ENCODE measurements at places on chromosomes 11 and 22.

GRCh38 chr11:79404325-79404724, 36.5 kb downstream of the TENM4 start:
- DNase-seq, result no peak

- no peak for DNase-seq
These were observed 10.3 kb downstream of the CBX7 start for GRCh38 chr22:39142088-39142680.

DNA sequence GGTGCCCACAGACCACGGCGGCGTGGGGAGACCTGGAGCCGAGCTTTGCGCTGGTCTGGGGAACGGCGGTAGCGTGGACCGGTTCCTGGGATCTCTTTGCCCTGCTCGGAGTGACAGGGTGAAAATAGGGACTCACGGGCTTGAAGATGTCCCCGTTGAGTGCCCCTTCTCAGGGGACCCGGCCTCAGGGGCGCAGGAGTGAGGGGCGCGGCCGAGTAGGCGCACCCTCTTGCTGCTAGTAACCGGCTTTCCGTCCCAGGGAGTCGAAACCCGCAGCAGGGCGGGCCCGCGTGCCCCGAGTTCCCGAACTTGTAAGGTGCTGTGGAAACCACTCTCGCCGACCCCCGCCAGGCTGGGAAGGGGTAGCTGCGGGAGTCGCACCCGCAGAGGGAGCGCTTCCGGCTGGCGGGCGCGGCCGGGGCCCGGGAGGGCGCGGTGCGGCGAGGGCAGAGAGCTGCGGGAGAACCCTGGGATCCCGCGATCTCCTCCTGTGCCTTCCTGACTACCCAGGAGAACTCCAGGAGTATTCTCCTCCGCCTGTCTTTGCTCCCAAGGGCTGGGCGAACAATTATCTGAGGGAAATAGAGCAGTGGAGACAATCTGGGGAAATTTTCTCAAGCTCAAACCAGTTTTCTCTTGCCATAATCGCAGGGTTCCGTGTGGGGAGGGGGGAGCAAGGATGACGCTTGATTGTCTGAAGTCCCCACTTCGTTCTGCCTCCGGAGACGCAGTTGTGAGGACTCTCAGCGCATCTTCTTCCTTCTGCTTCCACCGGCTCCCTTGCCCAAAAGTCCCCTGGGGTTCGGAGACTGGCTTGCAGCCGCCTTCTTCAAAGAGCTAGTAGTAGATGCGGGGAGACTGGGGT, 666 bp downstream of the NELL1 start:
- no peak for DNase-seq

GRCh38 chr11:124922831-124923230, 3.8 kb downstream of the HEPN1 start:
- DNase-seq, result no peak

- DNase-seq, result no peak
These were observed 101.6 kb downstream of the FAM76B start for GRCh38 chr11:95688015-95688414.

GRCh38 chr11:113557926-113558325, 82.7 kb upstream of the DRD2 start:
- no peak for DNase-seq

- DNase-seq, result no peak
These were observed 33.4 kb downstream of the BCR start for GRCh38 chr22:23213581-23214334.

DNA sequence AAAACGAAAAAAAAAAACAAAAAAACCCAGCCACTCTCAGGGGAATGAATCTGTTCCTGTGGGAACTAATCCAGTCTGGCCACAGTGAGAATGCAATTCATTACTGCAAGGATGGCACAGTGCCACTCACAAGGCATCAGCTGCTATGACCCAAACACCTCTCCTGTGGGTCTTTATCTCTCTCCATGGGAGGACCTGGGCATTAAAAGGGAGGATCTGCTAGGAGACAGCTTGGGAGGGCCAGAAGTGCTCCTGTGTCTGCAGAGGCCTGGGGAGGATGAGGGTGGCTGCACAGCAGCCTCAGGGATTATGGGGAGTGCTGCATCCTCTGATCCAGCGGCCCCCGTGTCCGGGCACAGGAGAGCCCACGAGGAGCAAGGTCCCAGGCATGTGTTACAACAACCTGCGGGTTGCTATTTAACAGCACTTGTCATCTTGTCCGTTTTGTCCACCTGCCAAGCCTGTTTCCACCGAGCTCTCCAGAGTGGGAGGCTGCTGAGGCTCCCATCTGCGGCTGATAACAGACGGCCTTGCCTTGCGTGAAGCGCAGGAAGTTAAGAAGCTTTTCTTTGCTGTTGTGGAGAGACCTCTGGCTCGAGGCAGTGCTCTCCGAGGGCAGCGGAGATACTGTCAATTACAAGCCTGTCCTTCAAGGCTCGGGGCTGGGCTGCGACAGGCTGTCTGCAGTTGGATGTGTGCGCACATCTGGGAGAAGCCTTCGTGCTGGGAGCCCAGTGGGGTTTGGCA, 97.7 kb downstream of the NXPE2 start:
- DNase-seq, result no peak

GRCh38 chr22:40055143-40055883, 60.6 kb downstream of the FAM83F start:
- no peak for DNase-seq

DNA sequence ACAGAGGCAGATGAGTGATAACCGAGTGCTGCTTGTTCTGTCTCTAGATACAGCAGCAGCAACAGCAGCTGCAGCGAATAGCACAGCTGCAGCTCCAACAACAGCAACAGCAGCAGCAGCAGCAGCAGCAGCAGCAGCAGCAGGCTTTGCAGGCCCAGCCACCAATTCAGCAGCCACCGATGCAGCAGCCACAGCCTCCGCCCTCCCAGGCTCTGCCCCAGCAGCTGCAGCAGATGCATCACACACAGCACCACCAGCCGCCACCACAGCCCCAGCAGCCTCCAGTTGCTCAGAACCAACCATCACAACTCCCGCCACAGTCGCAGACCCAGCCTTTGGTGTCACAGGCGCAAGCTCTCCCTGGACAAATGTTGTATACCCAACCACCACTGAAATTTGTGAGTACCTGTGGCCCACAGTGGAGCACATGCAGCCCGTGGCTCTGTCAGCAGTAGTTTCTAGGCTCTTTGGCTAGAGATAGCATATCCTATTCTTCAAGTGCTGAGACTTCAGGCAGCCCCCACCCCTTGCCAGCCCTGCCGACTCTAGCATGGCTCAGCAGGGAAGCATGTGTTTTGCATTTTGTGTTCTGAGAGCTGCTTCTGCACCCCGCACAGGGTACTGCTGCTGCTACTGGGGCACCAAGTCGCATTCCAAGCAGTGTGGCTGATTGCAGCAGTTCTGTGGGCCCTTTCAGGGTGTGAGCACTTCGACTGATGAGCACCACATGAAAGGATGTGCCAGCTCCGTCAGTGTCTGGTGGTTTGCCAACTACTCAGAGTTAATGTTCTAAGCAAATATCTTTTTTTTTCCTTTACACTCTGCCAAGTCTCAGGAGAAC, 59.2 kb downstream of the MED15 start:
- no peak for DNase-seq

DNA sequence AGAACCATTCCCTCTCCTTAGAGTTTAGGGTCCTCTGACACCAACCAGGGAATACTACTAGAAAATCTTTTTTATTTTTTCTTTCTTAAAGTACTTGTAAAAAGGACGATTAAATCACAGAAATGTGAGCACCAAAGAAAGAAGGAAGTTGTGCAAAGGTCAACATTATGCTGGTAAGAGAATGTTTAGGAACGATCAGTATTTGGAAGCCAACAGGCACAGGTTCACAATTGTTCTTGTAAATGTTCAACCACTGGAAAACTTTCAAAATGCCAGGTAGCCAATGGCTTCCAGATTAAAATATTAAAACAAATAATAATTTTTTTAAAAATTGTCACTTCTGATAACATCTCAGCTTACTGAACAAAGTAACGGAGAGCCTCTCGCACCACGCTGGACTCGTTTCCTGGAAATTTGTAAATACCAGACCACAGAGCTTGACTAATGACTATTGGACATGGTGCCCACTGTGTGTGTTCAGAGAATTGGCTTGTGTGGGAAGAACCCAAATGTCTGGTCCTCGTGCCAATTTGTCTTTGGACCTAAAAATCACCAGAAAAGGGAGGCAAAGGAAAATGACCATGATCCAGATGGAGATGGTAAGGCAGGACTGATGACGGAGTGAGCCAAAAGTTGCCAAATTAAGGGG, 20.8 kb downstream of the COMMD9 start:
- DNase-seq, result no peak

DNA sequence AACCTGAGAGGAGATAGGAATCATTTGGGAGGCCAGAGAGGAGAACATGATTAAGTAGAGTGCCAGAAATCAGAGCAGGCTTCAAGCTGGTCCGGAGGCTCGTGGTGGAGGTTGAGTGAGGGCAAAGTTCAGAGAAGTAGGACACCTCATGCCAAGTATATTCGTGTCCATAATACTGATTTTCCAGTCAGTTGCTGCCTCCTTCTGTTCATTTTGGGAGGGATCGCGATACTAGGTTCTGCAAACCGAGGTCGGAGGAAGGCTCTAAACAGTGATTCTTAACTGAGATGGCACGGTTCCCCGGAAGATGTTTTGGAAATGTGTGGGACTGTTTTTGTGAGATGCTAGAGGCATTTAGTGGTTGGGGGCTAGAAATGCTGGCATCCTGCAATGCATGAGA, 13.6 kb upstream of the CD3E start:
- DNase-seq, result no peak

DNA sequence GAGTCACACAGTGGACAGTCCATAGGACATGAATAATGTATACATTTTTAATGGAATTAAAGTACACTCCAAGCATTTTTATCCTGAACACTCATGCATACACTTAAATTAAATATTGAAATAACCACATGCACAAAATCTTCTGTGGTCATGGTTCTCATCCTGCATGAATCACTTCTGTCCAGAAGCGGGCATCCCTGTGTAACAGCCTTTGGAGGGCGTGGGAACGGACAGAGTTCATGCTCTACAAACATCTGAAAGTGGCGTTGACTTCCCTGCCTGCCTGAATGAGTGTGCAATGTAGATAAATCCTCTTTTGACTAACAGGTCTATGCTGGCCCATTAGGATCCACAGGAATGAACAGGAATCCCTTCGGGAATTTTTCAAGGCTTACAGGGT, 780.2 kb downstream of the BRD1 start:
- DNase-seq, result no peak

- no peak for DNase-seq
These were observed 812.2 kb downstream of the LRRC4C start for GRCh38 chr11:40647295-40647694.

- DNase-seq, result no peak
These were observed 57.0 kb downstream of the ETS1 start for GRCh38 chr11:128530118-128531074.

GRCh38 chr22:49770547-49771265, 57.0 kb downstream of the BRD1 start:
- DNase-seq, result no peak

- no peak for DNase-seq
These were observed 8.8 kb upstream of the MED17 start for GRCh38 chr11:93775289-93775688.

DNA sequence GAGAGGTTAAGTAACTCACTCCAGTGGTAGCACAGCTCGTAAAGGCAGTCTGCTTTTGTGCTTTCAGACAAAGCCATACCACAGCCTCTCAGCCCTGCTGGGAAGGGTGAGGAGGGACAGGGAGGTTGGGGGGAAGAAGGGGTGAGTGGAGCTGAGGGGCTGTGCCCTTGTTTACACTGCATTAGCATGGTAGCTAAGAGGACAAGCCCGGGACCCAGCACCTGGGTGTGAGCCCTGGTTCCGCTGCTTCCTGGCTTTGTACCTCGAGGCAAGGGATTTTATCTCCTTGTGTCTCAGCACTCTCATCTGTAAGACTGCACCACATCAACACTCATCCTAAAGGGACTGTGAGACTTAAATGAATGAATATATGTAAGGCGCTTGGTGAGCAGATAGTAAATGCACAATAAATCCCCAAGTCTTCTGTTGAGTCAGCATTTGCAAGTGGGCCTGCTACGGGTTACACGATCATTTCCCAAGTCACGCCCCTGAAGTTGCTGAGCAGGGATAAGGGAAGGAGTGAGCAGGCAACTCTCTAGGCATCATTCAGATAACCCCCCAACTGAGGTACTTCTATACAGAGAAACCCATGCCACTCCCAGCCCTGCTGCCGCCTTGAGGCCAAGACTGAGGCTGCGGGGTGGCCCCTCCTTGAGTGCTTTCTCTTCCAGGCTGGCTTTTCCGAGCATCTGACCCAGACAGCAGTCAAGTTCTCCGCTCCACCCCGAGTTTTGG, 7.5 kb downstream of the RASD2 start:
- DNase-seq, result no peak

- no peak for DNase-seq
These were observed 47.8 kb upstream of the A4GALT start for GRCh38 chr22:42768385-42769035.

- no peak for DNase-seq
These were observed 12.3 kb upstream of the OR56A3 start for GRCh38 chr11:5929571-5930368.

DNA sequence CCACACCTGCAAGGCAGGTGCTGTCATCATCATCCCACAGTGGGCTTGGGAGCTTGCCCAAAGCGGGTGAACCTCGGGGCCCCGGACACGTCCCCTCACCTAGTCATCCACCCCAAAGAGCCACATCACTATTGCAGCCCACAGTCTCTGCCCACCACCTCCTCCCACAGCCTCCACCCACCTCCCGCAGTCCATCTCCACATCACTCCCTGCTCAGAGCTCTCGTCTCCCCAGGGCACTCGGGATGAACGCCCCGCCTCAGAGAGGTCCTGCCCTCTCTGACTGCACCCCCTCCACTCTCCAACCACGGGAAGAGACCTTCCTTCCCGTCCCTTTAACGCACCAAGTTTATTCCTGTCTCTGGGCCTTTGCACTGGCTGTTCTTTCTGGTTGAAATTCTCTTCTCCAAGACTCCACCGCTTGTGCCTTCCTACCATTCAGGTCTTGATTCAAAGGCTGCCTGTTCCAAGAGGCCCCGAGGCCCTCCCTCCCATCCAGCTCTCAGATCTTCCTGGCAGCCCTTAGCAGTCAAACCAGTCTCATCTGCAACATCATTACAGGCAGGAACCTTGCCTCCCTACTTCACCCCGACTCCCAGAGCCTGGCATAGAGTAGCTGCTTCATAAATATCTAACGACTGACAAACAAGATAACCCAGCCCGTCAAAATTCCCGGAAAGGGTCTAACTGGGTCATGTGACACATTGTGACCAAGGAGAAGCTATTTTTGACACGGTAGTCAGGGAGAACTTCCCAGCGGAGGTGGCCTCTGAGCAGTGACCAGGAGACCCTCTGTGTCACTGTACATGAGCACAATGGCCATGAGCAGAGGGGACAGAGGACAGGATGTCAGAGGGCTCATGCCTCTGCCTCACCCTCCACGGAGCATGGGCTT, 11.1 kb downstream of the KCNJ4 start:
- DNase-seq, result no peak

Data from renal cortex interstitium (tissue), 15 donors.